ENCODE measurements at places on chromosomes 7 and 10.

DNA sequence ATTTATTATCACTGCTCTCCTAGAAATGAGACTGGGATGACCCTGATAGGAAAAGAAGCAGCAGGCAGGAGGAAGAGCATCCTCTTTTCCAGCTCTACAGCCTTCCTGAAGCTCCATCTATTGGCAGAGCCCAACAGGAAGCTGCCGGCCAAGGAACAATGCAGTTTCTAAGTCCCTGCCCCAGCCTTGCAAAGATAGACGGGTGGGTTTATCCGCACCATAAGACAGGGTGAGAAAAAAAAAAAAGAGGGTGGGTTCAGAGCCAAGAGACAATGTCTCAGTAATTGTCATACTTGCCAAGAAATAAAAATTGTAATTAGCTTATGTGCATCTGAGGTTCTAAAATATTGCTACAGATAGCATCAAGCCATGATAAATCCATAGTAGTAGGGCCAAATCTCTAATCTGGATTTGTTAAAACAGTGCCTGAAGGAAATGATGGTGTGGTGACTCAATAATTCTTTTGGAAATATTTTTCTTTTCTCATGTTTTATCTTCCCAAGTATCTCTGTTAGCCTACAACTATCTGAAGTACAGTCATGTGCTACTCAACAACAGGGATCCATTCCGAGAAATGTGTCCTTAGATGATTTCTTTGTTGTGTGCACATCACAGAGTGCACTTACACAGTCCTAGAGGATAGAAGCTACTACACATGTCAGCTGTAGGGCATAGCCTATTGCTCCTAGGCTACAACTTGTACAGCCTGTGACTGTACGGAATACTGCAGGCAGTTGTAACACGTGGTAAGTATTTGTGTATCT is 242.9 kb upstream of the CXCL12 start:
- no peak for DNase-seq

DNA sequence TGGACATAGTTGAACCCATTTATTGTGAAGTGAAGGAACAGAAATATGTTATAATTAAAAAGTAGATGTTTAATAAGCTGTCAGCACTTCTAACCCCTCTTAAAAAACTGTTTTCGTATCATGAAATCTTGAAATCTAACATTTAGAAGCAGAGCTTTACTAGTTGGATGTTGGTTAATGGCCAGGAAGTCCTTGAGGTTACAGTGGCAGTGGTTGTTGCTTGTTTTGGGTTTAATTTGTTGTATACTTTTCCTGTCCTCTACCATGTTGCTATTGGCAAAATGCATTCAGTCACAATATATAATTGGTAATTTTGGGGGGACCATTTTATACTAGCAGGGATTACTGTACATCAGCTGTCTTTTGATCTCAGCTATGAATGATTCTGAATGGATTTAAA is 60.7 kb downstream of the EXOC4 start:
- DNase-seq: no peak

DNA sequence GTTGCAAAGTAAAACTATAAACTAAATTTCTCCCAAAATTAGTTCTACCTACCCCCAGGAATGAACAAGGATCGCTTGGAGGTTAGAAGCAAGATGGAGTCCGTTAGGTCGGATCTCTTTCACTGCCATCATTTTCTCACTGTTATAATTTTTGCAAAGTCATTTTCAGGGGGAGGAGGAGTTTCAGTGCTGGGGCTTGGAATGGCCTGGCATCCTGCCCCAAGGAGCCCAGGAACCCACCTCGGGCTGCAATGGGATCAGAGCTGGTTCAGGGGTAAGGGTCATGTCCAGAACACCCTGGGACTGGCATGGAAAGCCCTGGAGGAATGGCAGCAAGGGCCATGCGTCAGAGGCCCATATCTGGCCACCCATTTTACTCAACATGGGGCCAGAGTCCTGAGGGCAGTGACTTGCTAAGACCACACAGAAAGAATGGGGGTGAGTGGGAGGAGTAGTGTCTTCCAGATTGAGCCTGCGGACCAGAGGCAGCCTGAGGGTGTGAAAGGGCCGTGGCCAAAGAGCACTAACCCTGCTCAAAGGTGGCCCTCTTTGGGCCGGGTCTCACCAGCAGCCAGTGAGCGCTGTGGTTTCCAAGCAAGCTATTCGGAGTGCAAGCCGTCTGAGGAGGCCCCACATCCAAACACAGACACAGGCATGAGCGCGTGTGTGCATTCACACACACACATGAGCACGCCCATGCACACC is 31.8 kb downstream of the GPRIN2 start:
- DNase-seq: peak; percentile 11

DNA sequence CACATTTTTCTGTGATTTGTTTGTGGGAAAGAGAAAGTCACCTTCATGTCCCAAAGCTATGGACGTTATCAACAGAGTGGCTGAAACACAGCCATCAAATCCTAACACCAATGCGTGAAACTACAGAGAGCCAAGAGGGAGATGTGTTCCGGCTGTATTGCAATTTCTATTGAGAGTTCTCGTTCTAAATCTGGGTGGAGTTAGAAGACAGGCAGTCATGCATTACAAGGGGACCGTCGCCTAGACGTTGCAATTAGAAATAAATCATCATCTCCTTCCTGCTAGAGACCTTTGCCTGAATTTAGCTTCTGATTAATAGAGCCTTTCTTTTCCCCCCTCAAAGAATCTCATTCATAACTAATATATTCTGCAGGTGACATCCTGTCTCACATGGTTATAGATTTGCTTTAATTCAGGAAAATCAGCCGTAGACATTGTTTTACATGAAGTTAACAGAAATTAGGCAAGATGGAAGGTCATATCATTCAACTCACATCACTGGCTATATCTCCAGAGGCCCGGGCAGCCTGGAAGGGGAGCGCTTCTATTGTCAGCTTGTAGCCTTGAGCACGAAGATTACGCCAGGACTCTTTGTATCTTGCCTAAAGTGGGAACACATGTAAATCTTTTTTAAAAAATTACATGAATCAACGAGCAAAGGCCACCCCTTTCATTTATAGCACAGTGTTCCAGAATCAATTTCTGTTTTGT is 52.6 kb downstream of the HABP2 start:
- DNase-seq: no peak

GRCh38 chr7:77425101-77426051 is 9.2 kb upstream of the GSAP start:
- no peak for DNase-seq

DNA sequence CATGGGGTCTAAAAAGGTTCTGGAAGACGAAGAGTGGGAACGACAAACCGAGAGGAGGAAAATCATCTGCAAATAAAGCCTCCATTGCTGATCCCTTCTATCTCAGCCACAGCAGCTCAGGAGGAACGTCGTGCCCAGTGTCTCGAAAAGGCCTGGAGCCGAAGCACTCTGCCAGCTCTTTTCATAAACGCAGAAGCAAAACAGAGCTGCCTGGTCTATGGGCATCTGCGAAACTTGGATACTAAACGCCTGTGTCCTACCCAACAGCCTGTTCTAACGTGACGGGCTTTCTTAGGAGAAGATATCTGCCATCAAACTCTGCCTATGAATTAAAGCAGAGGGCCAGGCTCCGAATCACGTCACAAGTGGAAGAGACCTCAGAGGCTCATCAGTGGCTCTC is 68.7 kb downstream of the GNA12 start:
- DNase-seq: no peak

DNA sequence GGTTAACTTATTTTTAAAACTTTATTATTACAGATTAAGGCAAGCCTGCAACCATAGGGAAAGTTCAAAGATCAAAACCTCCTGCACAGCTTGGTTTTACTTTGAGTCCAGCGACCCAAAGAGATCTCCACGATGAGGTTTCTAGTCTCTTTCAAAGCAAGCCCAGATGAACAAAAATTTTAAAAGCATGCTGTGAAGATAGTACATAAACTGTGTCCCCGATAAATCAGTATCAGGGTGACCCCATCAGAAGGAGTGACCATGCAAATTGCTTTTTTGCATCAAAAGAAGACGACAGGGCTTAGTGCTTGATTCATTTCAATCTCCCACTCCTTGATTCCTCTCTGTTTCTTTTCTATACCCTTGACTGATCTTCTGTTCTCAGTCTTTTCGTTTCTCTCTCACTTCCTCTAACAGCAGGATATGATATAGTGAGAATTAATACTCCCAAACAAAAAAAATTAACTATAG is 16.0 kb upstream of the DNTT start:
- DNase-seq: no peak

- DNase-seq: no peak
Observed at GRCh38 chr10:63155388-63156020, 22.4 kb downstream of the NRBF2 start.
